ENCODE measurements at places on chromosomes 3 and 15.

- DNase-seq, result no peak
Observed at GRCh38 chr15:27970661-27971392, 128.3 kb downstream of the OCA2 start.

DNA sequence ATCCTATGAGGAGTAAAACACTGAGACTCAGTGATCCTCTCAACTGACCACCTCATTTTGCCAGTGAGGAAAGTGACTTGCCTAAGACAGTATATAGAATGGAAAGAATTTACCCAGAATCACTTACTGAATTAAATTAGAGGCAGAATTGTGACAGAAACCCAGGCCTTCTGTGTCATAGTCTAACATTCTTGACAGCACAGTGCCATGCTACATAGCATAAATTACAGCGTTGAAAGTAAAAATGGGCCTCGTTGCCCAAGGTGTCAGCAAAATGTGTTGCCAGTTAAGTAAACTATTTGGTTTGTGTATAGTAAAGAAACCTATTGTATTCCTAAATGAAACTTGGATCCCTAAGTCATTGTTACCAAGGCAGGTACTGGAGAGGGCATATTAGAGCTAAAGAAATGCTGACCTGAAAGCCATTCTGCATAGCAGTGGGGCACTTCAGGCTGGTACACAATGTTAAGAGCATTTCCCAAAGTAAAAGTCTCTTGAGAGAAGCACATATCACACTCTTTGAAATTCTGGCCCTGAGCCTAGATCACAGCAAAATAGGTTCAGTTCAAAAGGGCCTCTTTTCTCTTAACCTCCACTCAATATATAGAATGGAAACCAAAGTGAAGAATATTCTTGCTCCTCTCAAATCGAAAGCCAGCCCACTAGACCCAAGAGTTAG is 53.8 kb downstream of the HMG20A start:
- DNase-seq, result no peak

GRCh38 chr3:74409066-74409465 is 205.4 kb downstream of the CNTN3 start:
- DNase-seq, result no peak

- DNase-seq, result no peak
Observed at GRCh38 chr15:73571346-73571745, 61.8 kb downstream of the NPTN start.

DNA sequence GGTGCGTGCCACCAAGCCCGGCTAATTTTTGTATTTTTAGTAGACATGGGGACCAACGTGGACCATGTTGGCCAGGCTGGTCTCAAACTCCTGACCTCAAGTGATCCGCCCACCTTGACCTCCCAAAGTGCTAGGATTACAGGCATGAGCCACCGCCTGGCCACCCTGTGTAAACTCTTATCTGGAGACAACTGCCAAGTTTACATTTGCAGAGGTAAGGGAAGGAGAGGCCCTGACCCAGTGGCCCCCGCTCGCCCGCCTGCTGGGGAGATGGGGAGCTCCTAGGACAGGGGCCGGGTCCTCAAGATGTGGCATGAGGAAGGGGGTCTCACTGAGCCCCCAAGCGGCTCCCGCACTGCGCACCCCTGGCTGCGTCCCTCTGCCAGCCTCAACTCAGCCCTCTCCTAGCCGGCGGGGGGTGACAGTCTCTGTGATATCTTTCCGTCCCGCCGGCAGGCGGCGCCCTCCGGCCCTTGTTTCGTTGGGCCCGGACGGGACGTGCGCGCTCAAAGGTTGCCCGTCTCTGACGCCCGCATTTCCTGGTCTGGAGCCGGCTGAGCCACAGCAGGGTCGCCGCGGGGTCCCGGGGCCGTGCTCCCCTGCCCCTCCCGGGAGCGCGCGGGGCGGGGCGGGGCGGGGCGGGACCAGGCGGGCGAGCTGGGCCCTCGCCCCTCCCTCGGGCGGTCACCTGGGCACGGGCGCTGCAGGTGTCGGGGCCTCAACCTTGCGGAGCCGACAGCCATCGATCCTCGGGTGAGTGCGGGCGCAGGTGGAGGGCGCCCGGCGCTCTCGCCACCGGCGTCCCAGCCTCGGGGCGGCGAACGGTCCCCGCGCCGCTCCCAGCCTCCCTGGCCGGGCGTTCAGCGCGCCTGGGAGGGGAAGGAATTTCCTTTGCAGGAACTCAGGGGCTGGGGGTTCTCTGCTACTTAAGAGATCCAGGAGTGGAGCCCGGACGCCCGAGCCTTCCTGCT is at the start of gene GPR160:
Gene GPR160 (plus strand): TSS at position 533 of the 971 bp plus-strand sequence. CDS start 45,978 bp downstream, outside the sequence.
- DNase-seq, result no peak

Data from sigmoid colon (tissue), 7 donors.